ENCODE measurements at places on chromosomes 11 and 22.

DNA sequence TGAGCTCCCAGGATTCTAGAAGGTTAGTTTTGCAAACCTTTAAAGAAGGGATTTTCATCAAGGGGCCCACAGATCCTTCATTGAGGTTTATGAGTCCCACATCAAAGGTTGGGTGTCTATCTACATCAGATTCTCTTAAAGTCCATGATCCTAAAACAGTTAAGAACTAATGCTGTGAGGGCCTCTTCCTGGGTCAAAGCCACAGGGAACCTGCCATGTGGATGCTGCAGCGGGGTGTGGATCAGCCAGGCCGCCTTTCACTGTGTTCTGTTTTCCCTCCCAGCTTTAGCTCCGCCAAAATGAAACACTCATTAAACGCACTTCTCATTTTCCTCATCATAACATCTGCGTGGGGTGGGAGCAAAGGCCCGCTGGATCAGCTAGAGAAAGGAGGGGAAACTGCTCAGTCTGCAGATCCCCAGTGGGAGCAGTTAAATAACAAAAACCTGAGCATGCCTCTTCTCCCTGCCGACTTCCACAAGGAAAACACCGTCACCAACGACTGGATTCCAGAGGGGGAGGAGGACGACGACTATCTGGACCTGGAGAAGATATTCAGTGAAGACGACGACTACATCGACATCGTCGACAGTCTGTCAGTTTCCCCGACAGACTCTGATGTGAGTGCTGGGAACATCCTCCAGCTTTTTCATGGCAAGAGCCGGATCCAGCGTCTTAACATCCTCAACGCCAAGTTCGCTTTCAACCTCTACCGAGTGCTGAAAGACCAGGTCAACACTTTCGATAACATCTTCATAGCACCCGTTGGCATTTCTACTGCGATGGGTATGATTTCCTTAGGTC, 5.3 kb downstream of the SERPIND1 start:
- no peak for DNase-seq

GRCh38 chr11:133362916-133363315, 169.4 kb downstream of the OPCML start:
- DNase-seq, result no peak

- DNase-seq, result no peak
Observed at GRCh38 chr11:73496134-73496533, 101.8 kb downstream of the FAM168A start.

GRCh38 chr11:114399490-114400215, 658 bp downstream of the C11orf71 start:
- no peak for DNase-seq

- peak; percentile 51 for DNase-seq
Observed at GRCh38 chr11:69640260-69640994, 529 bp upstream of the CCND1 start.

DNA sequence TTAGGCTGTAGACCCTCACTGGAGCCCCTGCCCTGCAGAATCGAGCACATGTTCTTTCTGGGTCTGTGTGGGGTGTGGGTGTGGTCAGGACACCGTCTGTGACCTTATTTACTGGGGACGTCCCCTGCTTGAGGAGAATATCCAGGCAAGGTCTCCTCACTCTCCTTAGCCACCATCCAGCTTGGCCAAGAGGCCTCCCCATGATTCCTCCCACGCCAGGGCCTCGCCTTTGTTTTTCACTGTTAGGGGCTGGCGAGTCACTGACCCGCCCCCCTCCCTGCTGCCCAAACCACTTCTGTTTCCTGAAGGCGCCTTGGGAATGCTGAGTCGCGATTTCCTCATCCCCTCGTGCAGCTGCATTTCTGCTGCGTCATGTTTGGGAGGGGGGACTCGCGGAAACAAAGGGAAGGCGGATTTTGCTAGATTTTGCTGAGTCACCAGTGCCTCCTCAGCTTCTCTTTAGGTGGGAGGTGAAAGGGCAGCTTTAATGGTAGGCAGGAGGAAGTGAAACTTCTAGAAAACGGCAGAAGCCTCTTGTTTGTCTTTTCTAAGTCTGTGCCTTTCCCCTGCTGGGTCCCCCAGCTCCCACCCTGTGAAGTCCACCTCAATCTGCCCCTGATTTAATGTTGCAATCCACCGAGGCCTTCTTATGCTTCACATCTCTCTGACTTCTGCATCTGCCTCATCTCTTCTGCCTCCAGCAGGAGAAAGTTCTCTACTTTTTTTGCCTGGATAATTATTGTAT, 4.0 kb upstream of the HMOX1 start:
- DNase-seq, result peak; percentile 100

GRCh38 chr22:41405588-41405987, 23.8 kb downstream of the TEF start:
- no peak for DNase-seq

GRCh38 chr11:63518548-63518947, 12.7 kb downstream of the LGALS12 start:
- no peak for DNase-seq

DNA sequence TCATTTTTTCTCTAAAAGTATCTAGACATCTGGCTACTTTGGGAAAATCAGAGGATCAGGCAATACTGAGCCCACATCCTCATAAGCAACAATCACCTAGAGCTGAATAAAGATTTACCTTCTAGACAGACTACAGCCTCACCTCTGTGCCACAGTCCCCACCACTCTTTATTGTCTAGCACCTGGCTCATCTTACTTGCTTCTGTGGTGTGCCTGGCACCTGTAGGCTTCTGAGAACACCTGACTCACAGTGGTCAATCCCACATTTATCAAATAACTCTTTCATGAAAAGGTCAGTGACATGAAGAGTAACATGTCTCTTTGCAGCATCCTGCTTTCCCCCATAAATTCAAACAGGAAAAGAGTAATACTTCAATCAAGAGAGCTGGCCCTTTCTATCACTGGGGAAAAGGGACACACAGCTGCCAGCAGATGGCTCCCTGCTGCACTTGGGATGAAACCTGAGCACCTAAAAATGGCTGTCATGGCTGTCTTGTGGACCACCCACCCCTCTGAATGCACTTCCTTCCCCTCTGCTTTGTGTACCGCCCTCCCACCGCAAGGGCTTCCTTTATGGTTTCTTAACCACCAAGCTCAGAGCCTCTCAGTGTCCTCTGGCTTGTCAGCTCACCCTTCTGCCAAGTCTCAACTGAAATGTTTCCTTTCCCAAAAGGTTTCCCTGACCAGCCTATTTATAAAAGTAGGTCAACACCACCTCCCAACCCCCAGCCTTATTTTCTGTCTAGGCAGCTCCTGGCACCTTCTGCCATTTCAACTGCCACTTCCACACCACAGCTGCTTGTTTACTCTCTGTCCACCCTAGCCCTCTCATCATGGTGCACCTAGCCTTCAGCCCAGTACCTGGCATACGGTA, 9.3 kb downstream of the TFIP11 start:
- no peak for DNase-seq

- DNase-seq, result no peak
Observed at GRCh38 chr22:48938741-48939140, 888.9 kb downstream of the BRD1 start.

- DNase-seq, result no peak
Observed at GRCh38 chr11:40241524-40242051, 1217.9 kb downstream of the LRRC4C start.

GRCh38 chr22:48630433-48630754, 1197.3 kb downstream of the BRD1 start:
- no peak for DNase-seq

All from Caki2 (cell line).